ENCODE measurements at places on chromosomes 16 and 17.

DNA sequence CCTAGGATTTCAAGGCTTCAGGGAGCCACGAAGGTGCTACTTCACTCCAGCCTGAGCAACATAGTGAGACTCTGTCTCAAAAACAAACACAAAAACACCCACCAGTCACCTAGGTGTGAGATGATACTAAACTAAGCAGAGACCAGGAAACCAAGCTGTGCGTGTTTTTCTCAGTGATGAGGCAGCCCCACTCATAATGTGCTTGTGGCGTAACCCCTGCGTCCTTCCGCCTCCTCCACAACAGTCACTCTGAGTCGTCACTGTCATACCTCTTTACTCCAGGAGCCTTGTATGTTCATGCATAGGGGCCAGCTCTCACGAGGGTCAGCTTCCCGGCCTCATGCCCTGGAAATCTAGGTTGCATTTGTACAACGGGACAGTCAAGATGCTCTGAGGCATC, 31.1 kb upstream of the SLC47A1 start:
- no peak for DNase-seq

DNA sequence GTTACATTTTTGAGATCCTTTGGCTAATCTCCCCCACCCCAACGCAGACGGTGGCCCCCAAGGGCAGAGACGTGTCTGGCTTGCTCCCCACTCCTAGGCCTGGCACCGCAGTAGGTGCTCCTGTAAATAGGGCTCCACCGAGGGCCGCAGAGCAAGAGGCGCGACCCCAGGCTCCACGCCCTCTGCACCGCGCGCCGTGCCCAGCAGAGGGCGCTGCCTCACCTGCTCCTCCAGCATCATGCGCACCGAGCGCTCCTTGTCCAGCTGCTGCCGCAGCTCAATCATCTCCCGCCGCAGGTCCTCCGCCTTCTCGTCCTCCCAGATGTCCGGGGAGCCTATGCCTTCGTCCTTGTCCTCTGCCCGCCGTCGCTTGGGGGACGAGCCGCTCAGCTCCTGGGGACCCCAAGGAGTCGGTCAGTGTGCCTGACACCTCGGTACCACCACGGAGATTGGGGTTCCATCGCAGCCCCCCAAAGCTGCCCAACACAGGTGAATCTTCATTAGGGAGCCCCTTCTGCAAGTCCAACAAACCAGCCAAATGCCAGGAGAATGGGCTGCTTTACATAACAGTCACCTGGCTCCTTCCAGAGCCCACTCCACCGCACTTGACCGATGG, 11.2 kb downstream of the TFAP4 start:
- DNase-seq = no peak

GRCh38 chr17:10208604-10209193, 10.3 kb upstream of the GAS7 start:
- no peak for DNase-seq

GRCh38 chr16:1468426-1468810, 6.4 kb downstream of the CLCN7 start:
- no peak for DNase-seq

GRCh38 chr16:12543700-12544476, 259.8 kb downstream of the CPPED1 start:
- DNase-seq = no peak

DNA sequence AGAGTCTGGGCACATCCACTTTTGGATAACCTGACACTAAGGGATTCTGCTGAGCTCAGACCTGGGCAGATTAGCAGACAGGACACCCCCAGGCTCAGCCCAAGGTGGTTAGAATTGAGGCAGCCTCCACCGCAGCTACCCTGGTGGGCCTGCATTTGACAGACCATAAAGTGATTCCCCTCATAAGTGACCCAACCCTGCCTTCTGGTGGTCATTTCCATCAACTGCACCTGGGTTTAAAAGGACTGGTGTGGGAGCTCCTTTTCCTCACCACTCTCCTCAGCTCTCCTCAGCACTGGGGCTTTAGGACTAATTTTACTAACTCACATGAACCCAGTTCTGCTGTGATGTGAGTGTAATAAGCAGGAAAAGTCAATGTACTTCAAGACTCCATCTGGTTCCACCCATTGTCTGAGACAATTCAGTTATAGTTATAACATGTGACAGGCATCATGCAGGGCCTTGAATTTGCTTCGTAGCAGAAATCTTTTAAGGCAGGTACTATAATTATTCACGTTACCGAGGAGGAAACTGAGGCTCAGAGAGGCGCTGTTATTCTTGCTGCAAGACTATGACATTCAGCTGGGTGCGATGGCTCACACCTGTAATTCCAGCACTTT, 42.5 kb downstream of the MYH3 start:
- no peak for DNase-seq

- no peak for DNase-seq
Observed at GRCh38 chr17:48563385-48563838, 14.7 kb downstream of the HOXB4 start.

- DNase-seq = no peak
Observed at GRCh38 chr16:25143928-25144327, 32.4 kb downstream of the LCMT1 start.

DNA sequence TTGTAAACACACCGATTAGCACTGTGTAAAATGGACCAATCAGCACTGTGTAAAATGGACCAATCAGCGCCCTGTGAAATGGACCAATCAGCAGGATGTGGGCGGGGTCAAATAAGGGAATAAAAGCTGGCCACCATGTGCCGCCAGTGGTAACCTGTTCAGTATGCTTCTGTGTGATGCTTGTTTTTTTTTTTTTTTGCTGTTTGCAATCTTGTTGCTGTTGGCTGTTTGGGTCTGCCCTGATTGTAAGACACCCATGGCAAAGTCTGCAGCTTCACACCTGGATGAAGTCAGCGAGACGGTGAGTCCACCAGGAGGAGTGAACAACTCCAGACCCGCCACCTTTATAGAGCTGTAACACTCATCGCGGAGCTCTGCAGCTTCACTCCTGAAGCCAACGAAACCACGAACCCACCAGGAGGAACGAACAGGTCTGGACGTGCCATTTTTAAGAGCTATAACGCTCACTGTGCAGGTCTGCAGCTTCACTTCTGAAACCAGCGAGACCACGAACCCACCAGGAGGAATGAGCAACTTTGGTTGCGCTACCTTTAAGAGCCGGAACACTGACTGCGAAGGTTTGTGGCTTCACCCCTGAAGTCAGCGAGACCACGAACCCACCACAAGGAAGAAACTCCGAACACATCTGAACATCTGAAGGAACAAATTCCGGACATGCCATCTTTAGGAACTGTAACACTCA, 85.0 kb upstream of the MED9 start:
- DNase-seq = no peak

GRCh38 chr17:45451131-45451530, 18.5 kb upstream of the ARHGAP27 start:
- DNase-seq = no peak

- no peak for DNase-seq
Observed at GRCh38 chr16:52439171-52439701, 107.7 kb downstream of the TOX3 start.

GRCh38 chr16:23999663-24000062, 163.9 kb downstream of the PRKCB start:
- no peak for DNase-seq

DNA sequence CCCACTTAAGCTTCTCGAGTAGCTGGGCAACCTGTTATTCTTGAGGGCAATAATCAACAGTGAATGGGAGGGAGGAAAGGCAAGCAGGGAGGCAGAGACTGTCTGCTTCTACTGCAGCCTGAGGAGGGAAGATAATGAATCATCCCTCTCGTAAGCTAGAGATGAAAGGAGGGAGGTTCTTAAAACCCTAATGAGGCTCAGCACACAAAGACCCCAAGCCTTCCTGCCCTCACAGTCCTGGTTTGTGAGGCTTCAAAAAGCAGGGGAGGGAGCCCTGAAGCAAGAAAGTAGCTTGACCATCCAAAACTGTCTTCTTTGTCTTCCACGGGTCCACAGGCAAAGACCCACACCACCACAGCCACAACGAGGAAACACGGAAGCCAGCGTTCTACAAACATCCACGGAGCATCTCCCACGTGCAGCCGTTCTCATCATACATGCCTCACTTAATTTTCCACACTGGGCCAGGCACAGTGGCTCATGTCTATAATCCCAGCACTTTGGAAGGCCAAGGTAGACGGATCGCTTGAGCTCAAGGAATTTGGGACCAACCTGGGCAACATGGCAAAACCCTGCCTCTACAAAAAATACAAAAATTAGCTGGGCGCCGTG, 1.8 kb downstream of the PIK3R5 start:
- DNase-seq = no peak

- no peak for DNase-seq
Observed at GRCh38 chr17:73427198-73427597, 115.4 kb upstream of the CDC42EP4 start.

DNA sequence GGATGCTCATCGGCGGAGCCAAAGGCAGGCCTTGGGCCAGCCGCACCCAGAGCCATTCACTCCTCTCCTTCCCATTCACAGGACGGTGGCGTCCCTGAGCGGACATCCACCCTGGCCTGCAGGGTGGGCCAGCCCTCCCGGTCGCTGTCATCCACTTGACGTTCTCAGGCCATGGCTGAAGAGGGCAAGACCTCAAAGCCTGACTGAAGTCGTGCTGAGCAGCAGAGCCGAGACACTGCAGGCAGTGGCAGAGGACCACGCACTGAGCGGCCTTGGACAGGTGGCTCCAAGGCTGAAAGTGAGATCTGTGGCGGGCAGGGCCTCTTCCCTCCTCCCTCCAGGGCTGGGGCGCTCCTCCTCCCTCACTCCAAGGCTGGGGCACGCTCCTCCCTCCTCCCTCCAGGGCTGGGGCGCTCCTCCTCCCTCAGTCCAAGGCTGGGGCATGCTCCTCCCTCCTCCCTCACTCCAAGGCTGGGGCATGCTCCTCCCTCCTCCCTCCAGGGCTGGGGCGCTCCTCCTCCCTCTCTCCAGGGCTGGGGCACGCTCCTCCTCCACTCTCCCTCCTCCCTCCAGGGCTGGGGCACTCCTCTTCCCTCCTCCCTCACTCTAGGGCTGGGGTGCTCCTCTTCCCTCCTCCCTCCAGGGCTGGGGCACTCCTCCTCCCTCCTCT, 24.1 kb downstream of the GNPTG start:
- no peak for DNase-seq

DNA sequence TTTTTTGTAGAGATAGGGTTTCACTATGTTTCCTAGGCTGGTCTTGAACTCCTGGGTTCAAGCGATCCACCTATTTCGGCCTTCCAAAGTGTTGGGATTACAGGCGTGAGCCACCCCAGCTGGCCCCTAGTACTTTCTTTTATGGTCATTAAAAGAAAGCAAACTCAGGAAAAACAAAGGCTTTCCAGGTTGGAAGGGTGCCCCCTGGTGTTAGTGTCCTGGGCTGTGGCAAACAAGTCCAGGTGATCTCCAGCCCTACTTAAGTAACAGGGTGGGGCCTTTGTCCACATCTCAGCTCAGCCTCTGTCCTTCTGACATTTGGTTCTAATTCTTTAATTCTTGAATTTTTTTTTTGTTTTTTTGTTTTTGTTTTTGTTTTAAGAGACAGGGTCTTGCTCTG, 6.9 kb downstream of the IGFBP4 start:
- DNase-seq = no peak

- DNase-seq = no peak
Observed at GRCh38 chr17:7862692-7863437, 5.1 kb downstream of the CYB5D1 start.

DNA sequence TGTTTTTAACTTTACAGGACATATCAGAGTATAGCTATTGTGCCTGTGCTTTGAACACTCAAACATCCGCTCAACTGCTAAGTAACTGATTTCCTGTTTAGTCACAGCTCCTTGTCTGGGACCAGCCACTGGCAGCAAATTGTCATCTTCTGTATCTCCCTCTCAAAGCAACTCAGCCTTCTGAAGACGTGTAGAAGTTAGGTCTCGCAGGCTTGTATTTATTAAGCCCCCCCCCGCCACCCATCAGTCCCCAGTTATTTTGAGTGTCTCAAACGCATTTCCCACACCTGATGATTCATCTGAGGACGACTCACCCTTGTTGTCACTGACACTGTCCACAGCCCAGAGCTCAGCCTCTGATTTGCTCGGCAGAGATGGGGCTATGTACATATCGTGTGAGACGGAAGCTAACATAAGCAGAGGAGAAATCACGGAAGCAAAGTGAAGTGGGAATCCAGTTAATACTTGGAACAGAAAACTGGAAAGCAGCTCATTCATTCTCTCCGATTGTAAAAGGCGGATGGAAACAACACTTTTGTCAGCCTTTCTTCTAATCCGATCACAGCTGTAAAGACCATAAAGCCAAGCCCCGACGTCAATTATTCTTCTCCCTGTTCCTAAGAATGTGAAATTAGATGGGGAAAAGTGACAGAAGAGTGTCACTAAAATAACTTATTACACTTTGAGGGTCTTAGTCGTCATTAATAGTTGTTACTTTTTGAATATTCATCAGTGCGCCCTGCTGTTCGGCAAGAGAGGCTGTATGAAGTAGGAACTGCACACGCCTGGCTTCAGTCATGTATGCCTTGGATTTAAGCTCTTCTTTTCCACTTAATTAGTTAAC, 64.2 kb downstream of the PITPNC1 start:
- no peak for DNase-seq

DNA sequence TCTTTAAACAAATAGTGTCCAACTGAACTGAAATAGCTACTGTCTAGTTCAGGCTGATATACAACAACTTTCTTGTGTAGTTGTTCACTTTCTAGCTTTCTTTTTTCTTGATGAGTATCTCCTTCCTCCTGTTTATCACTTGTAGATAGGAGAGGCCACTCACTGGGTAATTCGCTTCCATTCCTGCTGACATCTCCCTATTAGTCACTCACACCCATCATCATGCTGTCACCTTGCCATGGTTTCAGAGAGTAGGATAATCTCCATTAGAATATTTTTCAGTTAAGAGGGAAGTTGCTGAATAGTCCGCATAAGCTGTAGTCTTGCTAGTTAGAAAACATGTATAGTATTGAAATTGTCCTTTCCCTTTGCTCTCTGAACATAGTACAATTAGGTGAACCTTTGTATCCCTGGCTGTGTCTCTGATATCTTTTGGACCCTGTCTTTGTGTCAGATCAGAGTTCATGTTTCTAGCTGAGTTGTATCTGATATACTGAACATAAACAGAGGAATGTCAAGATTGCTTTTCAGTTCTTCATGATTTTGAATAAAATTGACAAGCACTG, 64.4 kb upstream of the RASL10B start:
- no peak for DNase-seq

- DNase-seq = peak; percentile 25
Observed at GRCh38 chr17:63221939-63222338, 224.2 kb downstream of the CYB561 start.

DNA sequence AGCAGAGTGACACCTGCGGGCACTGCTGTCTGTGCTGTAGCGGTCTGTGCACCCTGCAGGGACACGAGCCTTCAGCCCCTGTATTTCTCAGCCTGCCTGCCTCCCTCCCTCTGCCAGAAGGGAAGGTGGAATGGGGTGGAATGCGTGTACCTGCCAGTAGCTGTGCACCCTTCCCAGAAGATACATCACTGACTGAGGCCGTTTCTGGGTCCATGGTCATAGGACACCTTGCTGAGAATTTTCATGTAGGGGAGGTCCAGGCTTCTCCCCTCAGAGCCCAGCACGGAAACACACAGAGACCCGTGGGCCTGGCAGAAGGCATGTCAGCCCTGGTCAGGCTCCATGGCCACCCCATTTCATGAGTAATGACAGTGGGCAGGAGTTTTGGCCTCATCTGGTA, 16.5 kb downstream of the DBNDD1 start:
- DNase-seq = no peak

GRCh38 chr16:15808071-15808470, 48.8 kb downstream of the MYH11 start:
- DNase-seq = no peak

All from foreskin melanocyte (primary cell).